ENCODE measurements at places on chromosomes 3 and 15.

- DNase-seq = no peak
Observed at GRCh38 chr15:99983886-99984286, 250.6 kb upstream of the LYSMD4 start.

- peak; percentile 64 for DNase-seq
Observed at GRCh38 chr3:177498037-177498857, 301.0 kb upstream of the TBL1XR1 start.

GRCh38 chr3:81572201-81572756 is 189.2 kb downstream of the GBE1 start:
- DNase-seq = no peak

GRCh38 chr15:86744198-86744780 is 664.6 kb downstream of the AGBL1 start:
- DNase-seq = no peak

DNA sequence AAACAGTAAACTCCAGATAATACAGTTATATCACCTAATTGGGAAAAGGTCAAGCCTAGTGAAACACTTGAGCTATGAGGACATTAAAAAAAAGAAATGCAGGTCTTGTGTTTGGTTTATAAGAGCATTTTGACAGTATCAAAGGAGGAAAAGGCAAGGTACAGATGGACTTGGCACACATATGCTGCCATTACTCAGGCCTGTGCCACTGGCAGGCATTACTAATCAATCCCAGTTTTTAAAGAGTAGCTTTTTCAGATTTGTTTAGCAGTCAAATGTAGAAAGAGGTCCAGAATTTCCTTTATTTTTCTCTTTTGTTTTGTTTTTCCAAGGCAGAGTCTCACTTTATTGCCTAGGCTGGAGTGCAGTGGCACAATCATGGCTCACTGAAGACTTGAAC is 38.9 kb downstream of the MDFIC2 start:
- DNase-seq = no peak

GRCh38 chr3:128311441-128311844 is 155.2 kb downstream of the DNAJB8 start:
- no peak for DNase-seq

- peak; percentile 72 for DNase-seq
Observed at GRCh38 chr15:45448066-45448915, 69.9 kb upstream of the GATM start.

DNA sequence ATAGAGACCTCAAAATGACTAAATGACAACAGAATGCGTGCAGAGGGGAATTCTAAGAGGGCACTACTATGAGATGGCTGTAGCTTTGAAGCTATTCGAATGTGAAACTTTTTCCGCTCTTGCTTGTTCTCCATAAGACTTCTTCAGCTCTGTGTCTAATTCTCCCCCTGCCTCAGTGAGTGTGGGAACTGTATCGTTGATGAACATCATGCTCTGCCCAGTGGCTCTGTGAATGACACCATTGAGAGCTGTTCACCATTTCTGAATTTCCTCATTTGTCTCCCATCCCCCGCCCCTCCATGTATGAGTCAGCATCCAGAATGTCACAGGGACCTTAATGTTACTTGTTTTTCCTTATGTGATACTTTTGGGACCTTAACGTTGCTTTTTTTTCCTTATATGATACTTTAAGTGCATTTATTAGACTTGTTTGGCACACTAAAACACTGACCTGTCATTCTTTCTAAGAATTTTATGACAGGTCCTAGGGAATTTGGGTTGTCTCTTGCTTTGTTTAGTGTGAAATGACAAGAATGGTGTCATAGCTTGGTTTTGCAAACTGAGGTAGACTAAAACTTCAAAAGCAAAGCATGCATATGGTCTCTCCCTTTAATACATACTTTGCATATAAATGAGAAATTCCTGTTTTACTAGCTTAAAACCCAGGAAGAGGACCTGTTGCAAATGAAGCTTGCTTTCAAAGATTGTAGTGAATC is 99.6 kb downstream of the FNDC3B start:
- peak; percentile 77 for DNase-seq

DNA sequence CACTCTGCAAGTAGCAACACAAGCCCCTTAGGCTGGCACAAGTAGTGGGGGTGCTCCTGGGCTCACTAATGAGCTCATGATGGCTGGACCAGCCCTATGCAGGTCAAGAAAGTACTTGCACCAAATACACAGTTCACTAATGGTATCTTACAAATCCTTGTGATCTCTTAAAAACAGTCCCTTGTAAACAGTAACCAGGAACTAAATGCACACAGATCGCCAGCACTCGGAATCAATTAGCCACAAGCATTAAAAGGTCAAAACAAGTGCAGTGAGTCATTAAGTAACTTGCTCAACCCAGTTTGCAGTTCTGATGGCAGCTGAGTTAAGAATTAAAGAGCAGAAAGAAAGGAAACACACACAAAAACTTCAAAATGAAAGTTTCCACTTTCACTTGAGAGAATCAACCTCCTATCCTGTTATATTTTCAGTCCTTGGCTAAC is 43.2 kb downstream of the ARHGEF3 start:
- peak; percentile 95 for DNase-seq

DNA sequence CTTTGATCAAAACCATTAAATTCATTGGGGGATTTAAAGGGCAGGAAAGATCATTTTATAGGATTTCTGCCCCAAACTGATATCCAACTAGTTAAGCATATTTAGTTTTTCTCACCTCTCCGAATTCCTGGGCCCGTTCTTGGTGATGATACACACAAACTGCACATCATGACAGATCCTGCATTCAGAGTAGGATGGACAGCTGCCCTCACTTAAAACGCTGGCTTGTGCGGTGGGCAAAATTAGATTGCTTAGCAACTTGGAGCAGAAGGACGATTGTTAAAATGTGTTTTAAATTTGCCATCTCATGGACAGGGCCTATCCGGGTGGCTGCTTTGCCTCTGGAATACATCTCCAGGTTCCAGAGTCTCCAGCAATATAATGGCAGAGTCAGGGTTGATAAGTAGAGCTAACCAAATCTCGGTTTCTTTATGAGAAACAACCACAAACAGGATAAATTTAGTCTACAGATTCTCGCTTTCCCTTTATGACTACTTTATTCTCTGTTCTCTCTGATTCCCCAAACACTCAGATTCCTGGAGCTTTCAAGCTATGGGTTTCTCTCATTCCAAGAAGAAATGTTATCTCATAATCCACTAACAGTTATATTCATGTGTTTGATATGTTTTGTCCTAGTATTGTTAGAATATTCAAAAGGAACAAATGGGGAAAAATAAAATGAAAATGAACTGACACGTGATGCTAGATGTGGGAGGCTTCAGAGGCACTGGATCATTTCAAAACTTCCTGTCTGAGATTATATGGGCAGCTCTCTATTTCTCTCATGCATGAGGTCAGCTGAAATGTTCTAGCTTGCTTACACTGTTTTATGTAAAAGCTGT is 1014.1 kb upstream of the SEMA6D start:
- no peak for DNase-seq

DNA sequence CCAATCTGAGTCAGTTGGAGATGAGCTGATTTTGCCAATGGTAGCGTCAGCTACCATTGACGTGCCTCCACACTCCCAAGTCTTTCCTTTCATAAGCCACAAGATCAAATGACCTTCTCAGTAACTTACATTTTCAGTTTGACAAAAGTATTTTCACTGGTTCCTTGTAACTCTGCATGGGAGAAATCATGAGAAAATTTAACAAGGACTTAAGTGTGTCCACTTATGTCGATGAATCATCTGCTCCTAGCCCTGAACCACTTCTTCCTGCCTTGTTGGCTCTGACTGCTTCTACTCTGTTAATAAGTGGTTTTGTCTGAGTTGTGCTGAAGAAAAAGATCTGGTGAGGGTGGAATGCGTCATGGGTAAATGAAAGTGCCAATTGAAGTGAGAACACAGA is 101.2 kb downstream of the NFKBIZ start:
- no peak for DNase-seq

DNA sequence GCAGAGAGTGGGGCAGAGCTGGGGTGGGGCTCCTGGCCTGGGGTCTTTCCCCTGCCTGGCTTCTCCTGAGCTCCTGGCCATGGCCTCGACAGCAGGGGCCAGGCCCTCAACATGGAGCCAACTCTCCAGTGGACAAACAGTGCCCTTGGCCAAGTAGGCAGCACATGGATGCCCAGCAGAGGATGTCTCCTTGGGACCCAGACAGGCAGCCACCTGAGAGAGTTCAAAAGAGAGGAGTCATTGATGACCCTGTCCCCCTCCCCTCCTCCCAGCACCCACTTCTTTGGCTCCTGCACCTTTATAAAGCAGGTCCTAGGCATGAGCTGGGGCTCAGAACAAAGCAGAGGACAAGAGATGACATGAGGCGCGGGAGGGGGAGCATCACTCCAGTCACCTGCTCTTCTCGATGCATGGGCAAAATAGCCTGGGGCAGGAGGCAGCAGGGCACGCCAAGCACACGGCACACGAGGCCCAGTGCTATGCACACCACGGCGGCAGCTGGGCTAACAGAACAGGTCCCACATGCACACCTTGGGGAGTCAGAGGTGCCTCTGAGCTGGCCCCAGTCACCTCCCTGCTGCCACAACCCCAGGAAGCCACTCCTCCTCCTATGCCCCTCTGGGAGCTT is 27.4 kb downstream of the SHISA5 start:
- DNase-seq = no peak

DNA sequence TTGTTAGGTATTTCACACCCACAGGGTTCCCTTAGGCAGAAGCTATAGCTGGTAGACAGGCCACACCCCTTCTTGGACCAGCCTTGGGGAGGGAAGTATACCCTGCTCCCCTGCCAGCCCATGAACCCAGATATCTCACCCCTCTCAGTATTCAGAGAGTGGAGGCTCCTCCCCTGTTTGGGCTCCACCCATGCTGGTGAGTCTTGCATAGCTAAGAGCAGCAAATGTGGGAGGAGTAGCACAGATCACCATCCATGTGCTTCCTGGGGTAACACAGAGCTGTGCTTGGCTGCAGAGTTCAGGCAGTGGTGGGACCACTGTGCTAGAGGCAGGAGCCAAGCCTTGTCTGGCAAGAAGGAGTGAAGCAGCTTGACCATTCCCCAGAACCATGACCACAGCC is 427.2 kb downstream of the ZIC1 start:
- no peak for DNase-seq

- no peak for DNase-seq
Observed at GRCh38 chr3:48716508-48716981, 476 bp downstream of the IP6K2 start.

- no peak for DNase-seq
Observed at GRCh38 chr15:96054621-96055020, 275.9 kb upstream of the NR2F2 start.

- DNase-seq = no peak
Observed at GRCh38 chr3:55551644-55552043, 64.5 kb upstream of the WNT5A start.

GRCh38 chr3:100057716-100058575 is 56.4 kb downstream of the FILIP1L start:
- DNase-seq = no peak

DNA sequence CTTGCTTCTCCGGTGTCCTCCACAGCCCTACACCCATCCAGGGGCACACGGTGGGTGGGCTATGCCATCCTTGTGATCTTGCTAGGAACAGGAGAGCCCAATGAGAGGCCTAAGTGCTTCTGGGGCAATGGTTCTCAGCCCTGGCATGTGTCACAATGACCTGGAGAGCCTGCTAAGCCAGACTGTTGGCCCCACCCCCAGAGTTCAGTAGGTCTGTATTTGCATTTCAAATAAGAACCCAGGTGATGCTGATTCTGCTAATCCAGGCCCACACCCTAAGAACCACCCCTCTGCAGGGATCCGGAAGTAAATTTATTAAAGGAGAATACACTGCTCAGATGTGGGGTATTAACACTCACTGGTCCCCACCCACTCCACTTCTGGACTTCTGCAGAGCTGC is 57.9 kb downstream of the RORA start:
- DNase-seq = no peak

GRCh38 chr3:134002306-134002705 is 27.4 kb downstream of the SLCO2A1 start:
- DNase-seq = no peak

DNA sequence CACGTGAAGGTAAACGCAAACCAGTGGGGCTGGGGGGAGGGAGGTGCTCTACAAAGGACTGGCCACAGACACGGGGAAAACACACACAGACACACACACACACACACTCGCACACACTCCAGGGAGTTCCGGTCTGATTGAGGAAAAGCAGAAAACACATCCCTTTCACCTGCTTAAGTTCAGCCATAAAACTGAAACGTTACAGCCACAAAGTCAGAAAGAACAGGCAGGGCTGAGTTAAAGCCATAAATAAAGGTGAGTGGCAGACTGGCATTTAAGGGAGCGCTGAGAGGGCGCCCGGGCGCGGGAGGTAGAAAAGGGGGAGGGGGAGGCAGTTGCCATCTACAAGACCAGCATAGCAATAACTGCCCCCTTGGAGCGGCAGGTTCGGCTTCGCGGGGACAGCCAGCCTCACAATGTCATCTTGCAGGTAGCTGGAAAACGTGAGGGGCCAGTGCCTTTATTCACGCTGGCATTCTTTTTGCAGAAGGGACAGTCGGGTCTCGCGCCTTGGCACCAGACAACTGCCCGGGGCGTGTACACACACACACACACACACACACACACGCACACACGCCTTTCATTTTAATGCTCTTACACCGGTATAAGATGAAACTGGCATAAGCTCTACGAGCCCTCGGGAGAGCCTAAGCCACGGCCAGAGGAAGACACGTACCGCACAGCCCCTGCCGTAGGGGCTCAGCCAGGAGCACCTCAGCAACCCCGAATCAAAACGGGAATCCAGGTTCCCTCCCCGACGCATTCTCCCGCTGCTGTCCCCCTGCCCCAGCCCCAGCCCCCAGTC is 866 bp downstream of the TNIK start:
- DNase-seq = peak; percentile 54

DNA sequence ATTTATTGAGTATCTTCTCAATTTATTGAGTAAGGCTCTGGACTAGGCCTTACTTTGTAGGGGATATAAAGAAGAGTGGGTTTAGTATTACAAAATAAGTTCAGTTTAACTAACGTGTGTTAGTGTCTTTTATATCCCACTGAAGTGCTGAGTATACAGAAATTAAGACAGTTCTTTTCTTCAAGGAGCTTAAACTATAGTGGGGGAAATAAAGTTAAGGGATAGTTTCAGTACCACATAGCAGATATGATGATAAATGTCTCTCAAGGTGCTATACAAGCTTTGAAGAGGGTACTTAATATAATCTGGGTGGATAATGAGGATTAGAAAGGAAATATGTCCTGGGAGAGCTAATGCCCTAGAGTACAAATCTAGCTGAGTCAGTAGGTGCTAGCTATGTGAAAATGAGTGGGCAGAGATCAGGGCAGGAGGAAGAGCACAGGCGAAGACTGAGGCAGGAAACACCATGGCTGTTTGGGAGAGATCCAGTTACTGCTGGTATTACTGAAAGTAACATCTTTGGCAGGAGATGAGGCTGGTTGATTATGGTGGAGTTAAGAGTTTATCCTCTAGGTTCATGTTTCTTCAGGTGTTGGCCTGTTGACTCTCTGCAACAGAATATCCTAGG is 46.0 kb downstream of the TEX9 start:
- DNase-seq = no peak

GRCh38 chr3:24020036-24020691 is 75.1 kb downstream of the NR1D2 start:
- no peak for DNase-seq
